ENCODE measurements at places on chromosomes 5 and 9.

DNA sequence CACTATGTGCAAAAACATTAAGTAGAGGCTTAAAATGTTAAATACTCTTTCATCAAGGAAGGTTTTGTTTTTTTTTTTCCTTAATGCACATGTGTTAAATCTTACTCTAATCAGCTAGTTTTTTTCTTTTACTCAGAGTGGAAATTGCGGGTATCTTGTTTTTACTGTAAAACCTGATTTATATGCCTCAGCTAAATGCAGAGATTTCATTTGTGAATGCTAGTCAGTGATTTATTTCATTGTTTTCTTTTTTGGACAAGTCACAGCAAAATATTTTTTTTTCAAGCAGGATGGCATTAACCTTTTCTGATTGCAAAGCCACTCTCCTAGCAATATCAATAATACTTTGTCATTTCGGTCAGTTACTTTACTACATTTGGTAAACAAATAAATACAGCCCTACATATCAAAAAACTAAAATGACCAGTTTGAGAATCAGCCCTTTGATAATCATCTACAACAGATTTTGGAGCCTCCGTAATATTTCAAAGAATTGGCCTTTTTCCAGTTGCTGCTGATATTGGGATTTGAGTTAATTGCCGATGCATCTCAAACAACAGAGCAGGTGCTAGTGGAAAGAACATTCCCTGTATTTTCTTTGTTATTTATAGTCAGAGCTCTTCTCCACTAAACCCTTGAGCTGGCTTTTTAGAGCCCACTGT is 579.2 kb upstream of the ZNF608 start:
- DNase-seq, result no peak

GRCh38 chr9:133468777-133469421 is 9.1 kb downstream of the CACFD1 start:
- no peak for DNase-seq

- DNase-seq, result no peak
Observed at GRCh38 chr9:105255421-105255820, 11.0 kb downstream of the SLC44A1 start.

DNA sequence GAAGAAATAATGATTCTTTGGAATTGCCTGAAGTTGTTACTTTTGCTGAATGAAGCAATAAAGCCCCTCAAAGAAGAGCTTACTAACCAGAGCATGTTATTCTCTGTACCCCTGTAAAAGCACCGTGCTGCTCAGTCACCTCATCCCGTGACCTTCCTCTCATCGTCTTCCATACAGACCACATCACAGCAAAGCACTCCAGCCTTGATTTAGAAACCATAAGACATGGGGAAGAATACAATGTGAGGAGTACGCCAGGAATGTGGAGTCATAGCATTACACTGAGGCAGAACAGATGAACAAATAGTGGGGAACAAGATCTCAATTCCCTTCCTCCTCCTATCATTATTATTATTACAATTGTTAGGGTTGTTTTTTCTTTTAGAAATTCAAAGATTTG is 49.1 kb downstream of the ERAP1 start:
- no peak for DNase-seq

DNA sequence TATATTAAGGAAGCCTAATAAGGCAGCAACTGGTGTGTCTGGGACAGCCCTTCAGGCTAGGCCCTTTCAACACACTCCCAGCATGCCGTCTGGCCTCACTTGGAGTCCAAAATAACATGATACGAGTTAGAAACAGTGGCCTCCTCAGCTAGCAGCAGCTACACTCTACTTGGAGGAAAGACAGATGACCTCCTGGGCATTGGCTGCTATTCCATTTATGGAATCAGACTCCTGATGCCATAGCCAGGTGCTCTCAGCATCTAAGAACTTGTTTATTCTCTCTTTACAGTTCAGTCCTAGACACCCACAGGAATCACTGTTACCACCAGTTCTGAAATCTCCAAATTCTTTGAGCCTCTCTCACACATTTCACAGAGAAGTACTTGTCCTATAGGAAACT is 31.8 kb downstream of the RUSC2 start:
- no peak for DNase-seq

- DNase-seq, result no peak
Observed at GRCh38 chr5:80152778-80153177, 103.1 kb downstream of the SERINC5 start.

DNA sequence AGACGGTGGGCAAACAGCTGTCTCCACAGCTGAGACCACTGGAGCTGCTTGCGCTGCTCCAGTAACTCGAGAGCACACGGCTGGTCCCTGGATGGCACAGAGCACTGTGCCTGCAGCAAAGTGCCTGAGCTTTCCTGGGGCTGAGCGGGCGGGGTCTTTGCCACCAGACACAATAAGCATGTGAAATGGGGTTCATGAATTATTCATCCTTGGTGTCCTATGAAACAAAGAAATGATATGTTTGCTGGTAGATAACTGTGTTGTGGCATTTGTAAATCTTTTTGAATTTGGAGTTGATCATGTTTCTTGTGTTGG is 151.7 kb upstream of the MPDZ start:
- no peak for DNase-seq

GRCh38 chr9:28981129-28981528 is 1407.8 kb upstream of the C9orf72 start:
- DNase-seq, result no peak

DNA sequence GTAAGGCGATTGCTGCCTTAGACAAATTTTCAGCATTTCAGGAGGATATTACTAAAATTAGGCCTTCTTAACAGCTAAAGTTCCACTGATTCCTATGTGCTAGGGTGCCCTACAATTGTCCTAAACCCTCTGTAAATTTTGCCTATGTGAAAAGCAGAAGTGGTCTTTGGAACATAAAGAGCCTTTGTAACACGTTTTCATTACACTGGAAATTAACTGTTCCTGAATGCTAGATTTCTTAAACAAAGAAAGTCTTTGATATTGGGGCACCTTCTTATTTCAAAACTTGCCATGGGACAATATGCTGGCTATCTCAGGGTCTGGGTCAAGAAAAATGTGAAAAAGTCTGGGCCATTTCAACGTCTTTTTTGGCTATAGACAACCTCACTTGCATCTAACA is 60.4 kb upstream of the MOCS2 start:
- no peak for DNase-seq

GRCh38 chr5:30809933-30810332 is 383.6 kb upstream of the CDH6 start:
- DNase-seq, result no peak

DNA sequence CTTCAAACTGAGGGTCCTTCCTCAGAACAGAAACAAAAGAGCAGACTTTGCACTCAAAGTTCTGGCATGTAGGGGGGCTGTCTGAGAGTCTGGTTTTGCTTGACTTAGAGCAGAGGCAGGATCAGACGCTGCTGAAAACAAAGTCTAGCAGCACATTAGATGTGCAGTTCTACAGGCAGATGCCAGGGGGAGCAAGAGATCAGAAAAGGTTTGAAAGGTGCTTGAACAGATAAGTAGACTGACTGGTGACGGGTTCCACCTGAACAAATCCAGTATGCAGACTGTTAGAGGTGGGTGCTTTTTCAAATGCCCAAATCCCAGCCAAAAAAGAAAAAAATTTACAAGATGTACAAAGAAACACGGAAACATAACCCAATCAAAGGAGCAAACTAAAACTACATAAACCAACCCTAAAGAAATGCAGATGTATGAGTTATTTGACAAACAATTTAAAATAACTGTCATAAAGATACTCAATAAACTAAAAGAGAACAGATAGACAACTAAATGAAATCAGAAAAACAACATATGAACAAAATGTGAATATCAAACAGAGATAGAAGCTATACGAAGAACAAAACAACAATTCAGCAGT is 194.7 kb upstream of the FREM1 start:
- DNase-seq, result no peak

DNA sequence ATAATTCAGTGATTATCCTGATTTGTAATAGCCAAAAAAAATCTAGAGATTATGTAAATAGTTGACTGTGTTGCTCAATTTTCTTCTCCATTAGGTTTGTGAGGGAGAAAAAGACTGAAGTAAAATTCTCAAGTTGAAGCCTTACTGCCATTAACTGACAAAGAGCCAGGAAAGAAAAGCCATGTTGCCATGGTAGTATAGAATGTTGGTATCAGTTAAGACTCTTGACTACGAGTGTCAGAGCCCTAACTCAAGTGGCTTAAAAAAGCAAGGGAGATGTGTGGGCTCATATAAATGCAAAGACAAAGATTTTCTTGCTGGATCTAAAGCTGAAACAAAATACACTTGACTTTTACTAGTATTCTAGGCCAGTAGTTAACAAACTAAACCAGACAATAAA is 571.7 kb downstream of the KCTD16 start:
- DNase-seq, result no peak

DNA sequence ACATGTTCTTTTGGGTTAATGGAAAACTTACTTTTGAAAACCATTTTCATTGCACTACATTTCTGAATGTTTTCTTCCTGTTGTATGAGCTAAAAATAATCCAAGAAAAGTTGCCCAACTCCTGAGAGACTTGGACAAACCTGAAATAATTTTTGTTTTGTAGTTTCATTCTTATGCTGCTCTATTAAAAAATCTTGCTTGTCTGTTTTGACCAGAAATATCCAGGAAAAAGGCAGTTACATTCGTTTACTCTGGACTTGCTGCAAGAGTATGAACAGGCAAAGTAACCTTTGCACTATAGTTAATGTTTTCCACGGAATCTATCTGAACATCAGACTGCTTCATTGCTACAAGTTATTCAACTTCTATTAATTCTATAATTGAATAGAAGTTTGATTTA is 200.1 kb upstream of the DAB2 start:
- DNase-seq, result no peak

DNA sequence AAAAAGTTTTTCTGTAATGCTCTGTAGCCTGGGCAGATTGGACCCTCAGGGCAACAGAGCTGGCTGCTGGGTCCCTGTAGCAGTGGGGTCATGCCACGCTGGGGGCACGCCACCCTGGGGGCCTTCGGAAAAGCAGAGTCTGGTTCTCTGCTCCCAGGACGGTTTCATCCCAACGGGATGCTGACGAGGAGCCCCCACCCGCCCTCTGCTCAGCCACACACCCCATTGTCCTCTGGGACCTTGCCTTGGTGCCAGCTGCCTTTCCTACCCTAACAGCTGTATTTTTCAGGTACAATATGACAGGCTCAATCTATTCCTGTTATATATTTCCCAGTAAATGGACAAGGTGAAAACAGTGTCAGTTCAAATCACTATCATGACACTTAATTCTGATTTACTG is 29.0 kb upstream of the MVB12B start:
- DNase-seq, result no peak

DNA sequence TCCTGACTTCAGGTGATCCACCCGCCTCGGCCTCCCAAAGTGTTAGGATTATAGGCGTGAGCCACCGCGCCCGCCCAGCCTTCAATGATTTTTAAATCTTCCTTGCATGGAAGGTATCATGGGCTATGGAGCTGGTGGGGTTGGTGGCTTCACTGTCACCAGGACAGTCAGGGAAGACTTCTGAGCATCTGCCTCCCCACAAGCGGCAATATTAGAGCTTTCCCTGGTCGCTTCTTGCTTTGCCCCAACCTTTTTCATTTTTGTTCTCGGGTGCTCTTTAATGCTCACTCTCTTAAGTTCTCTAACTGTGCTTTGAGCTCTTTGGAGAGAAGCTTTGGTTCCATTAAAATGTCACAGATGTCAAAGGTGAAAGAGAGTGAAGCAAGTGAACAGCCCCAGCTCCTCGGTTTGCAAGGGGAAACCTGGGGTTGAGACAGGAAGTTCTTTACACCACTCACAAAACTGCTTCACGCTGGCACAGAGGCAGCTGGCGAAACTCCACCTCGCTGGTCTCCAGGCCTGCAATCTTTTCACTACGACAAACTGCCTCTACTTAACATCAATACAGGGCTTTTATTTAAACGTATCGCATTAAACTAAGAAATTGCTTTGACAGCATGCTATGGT is 142.5 kb upstream of the RETREG1 start:
- DNase-seq, result no peak
